ENCODE measurements at places on chromosomes 6 and 20.

GRCh38 chr20:50095476-50096078 is 17.4 kb downstream of the UBE2V1 start:
- no peak for DNase-seq

DNA sequence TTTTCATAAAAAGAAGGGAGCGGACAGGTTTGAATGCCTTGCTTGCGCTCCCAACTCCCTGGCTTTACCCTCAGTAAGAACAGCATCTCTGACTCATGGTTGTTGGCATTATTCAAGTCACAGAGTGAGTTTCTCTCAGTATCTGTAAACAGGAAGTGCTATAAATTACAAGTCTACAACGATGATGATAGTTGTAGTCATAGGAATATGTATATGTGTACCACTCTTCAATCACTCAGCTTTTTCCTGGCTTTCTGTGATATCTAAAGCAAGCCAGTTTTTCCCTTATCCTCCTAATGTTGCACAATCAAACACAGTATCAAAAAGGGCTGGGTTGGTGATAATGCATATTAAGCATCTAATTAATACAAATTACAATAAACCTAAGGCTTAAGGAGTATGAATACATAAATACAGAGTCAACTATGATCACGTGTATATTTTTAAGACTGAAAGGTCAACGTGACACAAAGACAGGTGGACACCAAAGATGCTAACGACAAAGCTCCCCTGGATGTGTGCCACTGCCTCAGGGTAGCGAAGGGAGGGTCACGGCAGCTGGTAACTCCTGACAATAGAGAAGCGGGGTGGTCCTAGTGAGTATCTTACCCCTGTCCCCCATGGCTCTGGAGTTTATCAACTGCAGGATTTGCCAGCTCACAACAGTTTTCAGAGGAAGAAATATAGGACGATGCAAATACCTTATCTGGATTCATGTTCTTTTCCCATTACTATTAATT is 202.8 kb downstream of the BTBD9 start:
- no peak for DNase-seq

DNA sequence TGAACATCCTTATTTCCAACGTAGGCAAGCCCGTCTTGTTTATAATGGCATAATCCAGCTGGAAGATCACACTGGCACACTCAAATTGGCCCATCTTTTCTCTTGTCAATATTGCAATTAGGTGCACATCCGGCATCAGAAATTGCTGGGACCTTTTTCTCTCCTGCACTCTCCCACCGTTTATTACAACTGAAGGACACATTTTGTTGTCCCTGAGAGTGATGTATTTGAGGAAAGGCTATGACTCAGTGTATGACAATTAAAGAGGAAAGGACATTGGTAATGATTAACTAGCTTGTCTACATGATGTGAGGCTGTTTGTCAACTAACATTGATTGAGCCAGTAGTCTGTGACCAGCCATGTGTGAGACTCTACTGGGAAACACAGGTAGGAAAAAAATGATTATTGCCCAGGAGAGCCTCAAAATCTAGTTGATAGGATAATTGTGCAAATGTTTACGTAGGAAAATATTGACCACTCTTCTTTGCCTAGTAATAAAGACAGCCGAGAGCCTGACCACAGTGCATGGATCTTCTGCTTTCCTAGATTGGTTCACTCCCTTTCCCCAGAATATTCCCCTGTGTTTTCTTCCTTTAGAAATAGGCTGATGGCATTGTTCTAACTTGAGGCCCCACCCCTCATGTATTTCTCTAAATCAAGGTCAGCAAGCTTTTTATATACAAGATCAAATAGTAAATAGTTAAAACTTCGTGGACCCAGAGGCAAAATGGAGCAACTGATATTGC is 230.0 kb upstream of the BTBD3 start:
- no peak for DNase-seq

GRCh38 chr6:6696867-6697531 is 108.5 kb downstream of the LY86 start:
- no peak for DNase-seq

GRCh38 chr20:47175493-47175892 is 181.0 kb downstream of the ZMYND8 start:
- DNase-seq, result no peak

- no peak for DNase-seq
These were observed 53.6 kb upstream of the BHLHE23 start for GRCh38 chr20:63060057-63060991.

- DNase-seq, result no peak
These were observed 8.4 kb downstream of the AMD1 start for GRCh38 chr6:110882824-110883554.

DNA sequence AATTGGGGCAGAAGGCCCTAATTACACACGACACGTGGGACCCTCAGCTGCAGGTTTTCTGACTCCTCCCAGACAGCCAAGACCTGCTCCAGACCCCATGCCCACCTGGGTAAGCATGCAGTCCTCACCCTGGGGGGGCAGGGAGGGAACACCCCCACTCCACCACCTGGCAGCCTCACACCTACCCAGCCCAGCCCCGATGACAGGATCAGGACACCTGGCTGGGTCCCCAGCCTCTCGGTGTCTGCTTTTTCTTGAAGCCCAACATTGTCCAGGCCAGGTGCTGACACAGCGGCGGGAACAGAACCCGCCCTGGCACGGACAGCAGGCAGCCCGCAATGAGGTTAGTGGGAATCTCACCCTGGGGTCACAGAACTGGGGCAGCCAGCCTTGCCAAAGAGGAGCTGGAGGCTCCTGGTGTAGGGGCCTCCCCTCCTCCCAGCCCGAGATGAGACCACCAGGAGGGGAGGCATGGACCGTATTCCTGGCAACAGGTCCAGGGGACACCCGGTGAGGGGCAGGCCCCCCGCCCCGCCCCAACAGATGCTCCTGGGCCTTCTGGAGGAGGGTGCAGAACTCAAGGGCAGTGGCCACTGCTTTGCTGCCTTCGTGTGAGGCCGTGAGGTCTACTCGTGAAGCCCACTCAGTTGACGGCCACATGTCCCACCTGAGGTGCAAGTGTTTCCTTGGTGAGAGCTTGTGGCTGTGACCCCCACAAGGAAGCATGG is 103.8 kb downstream of the DLL1 start:
- DNase-seq, result no peak

Data from GOT3 (cell line).